ENCODE measurements at places on chromosomes 11 and 22. TPM values are rescaled to one million over a fixed set of nuclear protein-coding genes. Genes with fewer than 3 reads are reported as not detected.

GSTT2B gene
- not detected for total RNA-seq

ANGPTL5 gene
- 1.0 TPM for total RNA-seq

MMP13 gene
- total RNA-seq, result not detected

GUCY1A2 gene
- 2.5 TPM for total RNA-seq

NEFH gene
- 1.6 TPM for total RNA-seq

MRPL11 gene
- 46.1 TPM for total RNA-seq

SCN2B gene
- total RNA-seq, result 1.2 TPM

IGLL5 gene
- 0.39 TPM for total RNA-seq

CABP4 gene
- 2.9 TPM for total RNA-seq

MDK gene
- 12.7 TPM for total RNA-seq

OVCH2 gene
- total RNA-seq, result not detected

Measured in esophagus muscularis mucosa (tissue), 4 donors.